A673 (cell line): ENCODE measurements at places on chromosomes 6 and 20. TPM values are rescaled to one million over a fixed set of nuclear protein-coding genes. Genes with fewer than 3 reads are reported as not detected.

DNA sequence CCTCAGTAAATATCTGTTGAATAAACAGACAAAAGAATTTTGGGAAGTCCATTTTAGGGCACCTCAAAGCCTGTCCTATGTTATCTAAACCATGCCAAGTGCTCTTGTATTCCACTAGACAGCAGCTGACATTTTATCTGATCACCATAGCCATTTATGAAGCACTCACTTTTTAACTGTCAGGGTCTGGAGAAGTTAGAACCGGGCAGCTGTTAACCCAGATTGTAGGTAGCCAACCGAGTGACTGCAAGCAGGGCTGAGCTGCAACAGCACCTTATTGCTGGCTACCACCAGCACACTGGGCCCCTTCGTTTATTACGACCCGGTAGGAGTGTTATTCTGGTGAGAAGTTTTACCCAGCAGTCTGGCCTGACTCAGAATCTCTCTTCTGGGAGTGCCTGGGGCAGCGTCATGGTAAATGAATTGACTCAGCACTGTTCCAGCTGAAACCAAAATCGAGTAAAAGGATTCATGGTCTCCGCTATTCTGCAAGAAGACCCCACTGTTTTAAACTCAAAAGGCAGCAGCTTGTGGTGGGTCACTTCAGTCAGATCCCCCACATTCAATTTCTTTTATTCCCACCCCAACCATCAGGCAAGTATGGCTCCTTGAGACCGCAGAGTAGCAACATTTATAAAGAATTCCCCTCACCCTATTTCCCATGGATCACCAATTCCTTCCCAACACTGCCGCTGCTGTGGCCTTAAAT is 1.7 kb downstream of the UBE2V1 start:
- peaks cover 41% of the 10 kb centered on the region for H3K4me1 ChIP-seq
- DNase-seq: no peak
- peak overlapping the region; percentile 94 for H3K27ac ChIP-seq
- H3K36me3 ChIP-seq: peaks cover 3% of the 10 kb centered on the region
- H3K4me3 ChIP-seq: peak overlapping the region; percentile 89

GRCh38 chr20:8145246-8146168 is 13.4 kb downstream of the PLCB1 start:
- no peaks in the 10 kb centered on the region for H3K27me3 ChIP-seq
- no peak for DNase-seq
- peak overlapping the region; percentile 89 for H3K27ac ChIP-seq
- H3K36me3 ChIP-seq: no peaks in the 10 kb centered on the region

- peak overlapping the region; percentile 39 for H3K4me3 ChIP-seq
- H3K36me3 ChIP-seq: no peaks in the 10 kb centered on the region
- peaks cover 2% of the 10 kb centered on the region for H3K27me3 ChIP-seq
- no peak overlapping the region for H3K27ac ChIP-seq
- peaks cover 3% of the 10 kb centered on the region for H3K4me1 ChIP-seq
Measured at GRCh38 chr6:28542440-28543296, 17.0 kb downstream of the GPX5 start.

DNA sequence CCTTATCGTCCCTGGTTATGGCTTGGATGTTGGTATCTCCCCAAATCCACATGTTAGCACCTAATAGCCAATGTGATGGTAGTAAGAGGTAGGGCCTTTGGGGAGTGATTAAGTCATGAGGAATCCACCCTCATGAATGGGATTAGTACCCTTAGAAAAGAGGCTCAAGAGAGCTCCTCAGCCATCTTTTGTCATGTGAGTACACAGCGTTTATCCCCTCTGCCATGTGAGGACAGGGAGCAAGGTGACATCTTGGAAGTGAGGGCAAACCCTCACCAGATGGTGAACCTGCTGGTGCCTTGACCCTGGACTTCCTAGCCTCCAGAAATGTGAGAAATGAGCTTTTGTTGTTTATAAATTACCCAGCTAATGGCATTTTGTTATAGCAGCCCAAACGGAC is 16.1 kb upstream of the SIRPB2 start:
- no peak overlapping the region for H3K4me3 ChIP-seq
- no peak overlapping the region for H3K27ac ChIP-seq
- no peaks in the 10 kb centered on the region for H3K4me1 ChIP-seq

GRCh38 chr6:36061236-36061635 is 33.6 kb downstream of the MAPK14 start:
- H3K4me3 ChIP-seq: no peak overlapping the region
- no peak overlapping the region for H3K27ac ChIP-seq
- DNase-seq: no peak
- H3K4me1 ChIP-seq: no peaks in the 10 kb centered on the region
- H3K36me3 ChIP-seq: peaks cover 12% of the 10 kb centered on the region

DNA sequence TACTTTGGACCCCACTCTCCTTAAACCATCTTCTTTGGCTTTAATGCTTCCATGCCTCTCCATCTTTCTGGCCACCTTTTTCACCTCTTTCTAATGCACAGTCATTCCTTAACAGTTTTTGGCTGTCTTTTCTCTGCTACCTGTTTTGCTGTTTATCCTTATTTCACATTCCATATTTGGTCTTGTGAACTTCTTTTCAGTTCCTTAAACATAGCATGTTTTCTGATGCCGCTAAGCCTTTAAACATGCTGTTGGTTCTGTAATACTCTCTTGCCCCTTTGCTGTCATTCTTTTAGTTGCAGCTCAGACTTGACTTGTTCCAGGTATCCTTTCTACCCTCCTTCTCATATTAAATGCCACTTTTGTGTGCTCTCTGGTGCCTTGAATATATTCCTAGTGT is 35.8 kb downstream of the TOP1 start:
- H3K4me3 ChIP-seq: no peak overlapping the region
- H3K4me1 ChIP-seq: peaks cover 13% of the 10 kb centered on the region
- peaks cover 26% of the 10 kb centered on the region for H3K36me3 ChIP-seq

DNA sequence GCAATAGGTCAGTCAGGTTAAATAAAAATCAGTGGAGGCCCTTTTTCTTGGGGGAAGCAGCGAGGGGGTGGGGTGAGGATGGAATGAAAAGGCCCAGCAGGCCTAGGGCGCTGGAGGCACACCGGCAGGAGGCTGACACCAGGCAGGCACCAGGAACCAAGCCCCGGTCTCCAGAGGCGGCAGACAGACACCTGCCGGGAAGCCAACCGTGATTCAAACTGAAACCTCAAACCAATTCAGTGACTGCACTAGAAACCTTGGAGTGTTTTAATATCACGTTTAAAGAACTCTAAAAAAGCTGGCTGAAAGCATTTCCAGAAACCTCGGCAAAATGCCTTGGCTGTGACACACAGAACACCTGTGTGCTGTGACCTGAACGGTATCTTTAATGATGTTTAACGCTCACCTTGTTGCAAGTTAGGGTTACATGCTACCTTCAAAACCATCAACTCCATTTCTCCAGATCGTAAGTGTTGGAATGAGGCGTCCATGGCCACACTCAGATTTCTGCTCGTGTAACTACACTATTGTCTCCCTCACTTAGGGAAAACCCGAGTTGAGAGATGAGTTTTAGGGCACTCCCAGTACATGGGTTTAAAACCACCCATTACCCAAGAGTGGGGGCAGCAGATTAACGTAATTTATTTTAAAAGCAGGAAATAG is 27.2 kb downstream of the DIDO1 start:
- no peak for DNase-seq
- H3K4me1 ChIP-seq: peaks cover 16% of the 10 kb centered on the region
- H3K27me3 ChIP-seq: no peaks in the 10 kb centered on the region
- peaks cover 64% of the 10 kb centered on the region for H3K36me3 ChIP-seq
- no peak overlapping the region for H3K27ac ChIP-seq
- H3K4me3 ChIP-seq: no peak overlapping the region

- no peak overlapping the region for H3K4me3 ChIP-seq
- peaks cover 3% of the 10 kb centered on the region for H3K36me3 ChIP-seq
- no peak for DNase-seq
- no peaks in the 10 kb centered on the region for H3K4me1 ChIP-seq
- no peaks in the 10 kb centered on the region for H3K27me3 ChIP-seq
Measured at GRCh38 chr6:16909658-16910360, 148.5 kb upstream of the ATXN1 start.

DNA sequence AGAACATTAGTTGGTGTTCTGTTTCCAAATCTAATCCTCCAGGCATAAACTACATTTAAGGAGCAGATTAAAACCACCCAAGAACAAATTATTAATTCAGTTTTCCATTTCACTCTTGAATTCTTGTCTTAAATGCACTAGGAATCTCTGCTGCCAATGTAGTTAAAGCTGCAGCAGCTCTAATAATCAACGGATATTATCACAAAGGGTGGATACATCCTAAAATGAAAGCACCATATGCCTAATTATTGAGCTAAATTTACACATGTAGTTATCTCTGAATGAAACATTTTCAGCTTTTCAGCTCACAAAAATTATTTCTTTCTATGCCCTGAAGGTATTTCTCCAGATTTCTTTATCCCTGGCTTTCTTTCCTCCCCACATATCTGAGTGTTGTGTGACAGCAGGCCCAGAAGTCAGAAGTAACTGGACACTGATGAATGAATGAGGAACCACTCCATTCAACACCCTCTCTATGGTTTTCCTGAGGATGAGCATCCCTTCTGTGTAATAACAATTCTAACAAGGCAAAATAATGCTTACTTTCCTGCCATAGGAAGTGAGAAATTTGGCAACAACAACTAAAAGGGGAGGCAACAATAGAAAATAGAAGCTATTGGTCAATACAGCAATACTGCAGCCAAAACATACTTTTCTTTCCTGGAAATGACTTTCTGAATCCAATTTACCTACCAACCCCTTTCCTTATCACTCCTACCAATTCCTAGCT is 14.9 kb downstream of the MAN1A1 start:
- no peaks in the 10 kb centered on the region for H3K27me3 ChIP-seq
- H3K36me3 ChIP-seq: no peaks in the 10 kb centered on the region
- H3K4me1 ChIP-seq: no peaks in the 10 kb centered on the region
- H3K27ac ChIP-seq: no peak overlapping the region
- no peak overlapping the region for H3K4me3 ChIP-seq
- DNase-seq: no peak

DNA sequence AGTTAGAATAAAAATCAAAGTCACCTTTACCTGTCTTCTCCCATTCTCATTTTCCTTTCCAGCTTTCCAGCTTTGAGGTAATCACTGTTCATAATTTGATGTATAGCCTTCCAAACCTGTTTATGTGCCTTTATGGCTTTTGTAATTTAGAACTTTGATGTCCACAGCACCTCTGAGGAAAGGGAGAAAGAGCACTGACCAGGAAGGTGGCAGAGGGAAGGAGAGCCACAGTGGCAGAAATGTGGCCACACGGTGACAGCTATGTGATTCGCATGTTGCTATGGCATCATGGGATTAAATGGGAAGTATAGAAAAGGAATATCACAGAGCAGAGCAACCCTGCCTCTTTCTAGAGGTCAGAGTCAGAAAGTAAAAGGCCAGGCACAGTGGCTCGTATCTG is 51.7 kb upstream of the PLCG1 start:
- no peak overlapping the region for H3K4me3 ChIP-seq
- peaks cover 3% of the 10 kb centered on the region for H3K4me1 ChIP-seq
- peaks cover 67% of the 10 kb centered on the region for H3K36me3 ChIP-seq
- no peaks in the 10 kb centered on the region for H3K27me3 ChIP-seq

DNA sequence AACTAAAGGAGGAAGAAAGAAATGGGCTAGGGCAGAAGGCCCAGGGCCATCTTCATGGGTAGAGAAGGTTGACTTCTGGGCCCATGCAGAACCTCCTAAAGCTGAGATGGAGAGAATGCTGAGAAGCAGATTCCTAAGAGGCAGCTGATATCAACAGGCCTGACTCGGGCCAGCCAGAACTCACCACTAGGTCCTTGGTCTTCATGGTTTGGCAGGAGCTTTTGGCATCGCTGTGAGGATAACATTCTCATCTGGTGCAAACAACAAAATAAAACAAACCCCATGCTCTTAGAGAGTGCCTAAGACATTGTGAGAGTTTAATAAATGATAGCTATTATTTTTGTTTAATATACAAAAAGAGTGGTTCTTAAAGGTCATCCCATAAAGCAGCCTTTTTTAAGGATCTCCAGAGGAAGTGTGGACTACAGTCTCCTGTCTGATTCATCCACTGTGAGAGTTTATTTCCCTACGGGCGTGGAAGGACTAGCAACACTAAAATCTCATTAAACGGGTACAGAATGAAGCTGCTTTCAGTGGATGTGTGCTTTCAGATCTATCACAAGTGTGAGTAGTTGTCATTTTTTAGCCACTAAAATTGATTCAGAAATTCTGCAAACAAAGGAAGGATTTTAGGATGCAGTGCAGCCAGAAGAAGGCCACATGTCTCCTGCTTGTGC is 160.0 kb downstream of the PLCB4 start:
- H3K4me3 ChIP-seq: no peak overlapping the region
- peaks cover 4% of the 10 kb centered on the region for H3K27me3 ChIP-seq
- no peaks in the 10 kb centered on the region for H3K4me1 ChIP-seq

DNA sequence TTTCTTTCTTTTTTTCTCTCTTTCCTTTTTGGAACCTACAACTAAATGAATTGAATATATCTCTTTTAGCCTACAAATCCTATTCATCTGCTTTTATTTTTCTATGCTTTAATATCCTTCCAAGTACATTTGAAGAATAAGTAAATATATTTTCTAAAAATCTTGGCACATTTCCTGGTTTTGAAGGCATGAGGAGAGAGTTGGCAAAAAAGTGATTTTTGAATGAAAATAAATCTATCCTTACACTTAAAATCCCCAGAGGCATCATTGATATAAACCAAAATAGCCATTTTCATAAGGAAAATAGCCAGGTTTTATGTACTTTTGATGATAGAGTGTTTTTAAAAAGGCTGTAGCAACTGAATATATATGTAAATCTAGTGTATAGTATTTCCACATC is 69.0 kb downstream of the SAMD5 start:
- no peak for DNase-seq
- H3K27ac ChIP-seq: no peak overlapping the region
- H3K4me1 ChIP-seq: no peaks in the 10 kb centered on the region
- no peak overlapping the region for H3K4me3 ChIP-seq

- DNase-seq: peak; percentile 92
- H3K27ac ChIP-seq: peak overlapping the region; percentile 95
- peaks cover 25% of the 10 kb centered on the region for H3K4me1 ChIP-seq
- no peaks in the 10 kb centered on the region for H3K36me3 ChIP-seq
- no peaks in the 10 kb centered on the region for H3K27me3 ChIP-seq
Measured at GRCh38 chr20:58890518-58891085, 38.1 kb downstream of the GNAS start.

The NXT1 gene
- total RNA-seq: 32.1 and 34.4 TPM in 2 replicates

The BACH2 gene
- total RNA-seq: 0.37 and 1.9 TPM in 2 replicates

The SAMD10 gene
- 6.3 and 7.2 TPM in 2 replicates for total RNA-seq

The ASIP gene
- 0.74 TPM in 1 of 2 replicates, not detected in the other for total RNA-seq

The SRSF12 gene
- 14.3 and 14.5 TPM in 2 replicates for total RNA-seq

The TOX2 gene
- 107 and 117 TPM in 2 replicates for total RNA-seq

The PKIB gene
- total RNA-seq: 10.4 and 11.5 TPM in 2 replicates

The NHSL1 gene
- 29.5 and 33.1 TPM in 2 replicates for total RNA-seq

The SLC22A23 gene
- total RNA-seq: 6.2 TPM in 2 replicates

The SLC17A2 gene
- not detected in 2 replicates for total RNA-seq

The TCF21 gene
- not detected in 2 replicates for total RNA-seq
